ENCODE measurements at places on chromosomes 5 and 9.

DNA sequence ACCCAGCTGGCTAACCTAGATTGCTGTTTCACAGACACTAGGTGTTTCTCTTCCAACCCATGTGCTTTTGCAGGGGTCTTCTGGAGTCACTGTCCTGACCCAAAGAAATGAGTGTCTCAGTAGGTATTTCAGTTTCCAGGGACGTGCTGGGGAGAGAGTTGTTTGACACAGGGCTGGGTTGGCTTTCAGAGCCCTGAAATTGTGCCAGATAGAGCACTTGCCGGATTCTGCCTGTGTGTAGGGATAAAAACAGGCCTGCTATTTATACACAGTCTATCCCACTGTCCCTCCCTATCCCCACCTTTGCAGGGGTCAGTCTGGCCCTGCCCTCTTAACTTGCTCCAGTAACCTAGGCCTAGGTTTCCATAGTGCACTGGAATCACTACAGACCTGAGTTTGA is 957 bp upstream of the HBEGF start:
- no peak for DNase-seq

DNA sequence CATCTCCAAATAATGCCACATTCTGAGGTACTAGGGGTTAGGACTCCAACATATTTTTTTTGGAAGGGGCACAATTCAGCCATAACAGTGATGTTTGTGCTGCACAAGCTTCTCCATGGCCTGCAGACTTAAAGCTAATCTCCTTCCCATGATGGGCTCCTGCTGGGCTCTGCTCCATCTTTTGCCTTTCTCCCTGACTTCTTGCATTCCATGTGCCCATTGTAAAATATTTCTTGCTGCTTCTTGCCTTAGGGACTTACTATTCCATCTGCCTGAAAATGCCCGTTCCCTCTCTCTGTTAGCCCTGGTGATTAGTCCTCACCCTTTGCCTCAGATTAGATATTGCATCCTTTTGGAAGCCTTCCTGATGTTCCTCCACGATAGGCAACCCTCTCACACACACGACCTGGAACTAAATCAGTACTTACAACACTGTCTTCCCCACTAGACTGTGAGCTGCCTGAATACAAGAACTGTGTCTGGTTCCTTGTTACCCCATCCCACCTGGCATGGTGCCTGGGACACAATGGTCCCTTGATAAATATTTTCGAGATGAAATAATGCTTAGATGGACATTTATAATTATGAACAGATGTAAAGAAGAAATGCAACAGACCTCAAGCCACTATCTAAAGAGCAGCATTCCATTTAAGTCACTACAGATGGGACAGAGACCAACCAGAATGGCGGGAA is 33.5 kb downstream of the OR1J1 start:
- no peak for DNase-seq

DNA sequence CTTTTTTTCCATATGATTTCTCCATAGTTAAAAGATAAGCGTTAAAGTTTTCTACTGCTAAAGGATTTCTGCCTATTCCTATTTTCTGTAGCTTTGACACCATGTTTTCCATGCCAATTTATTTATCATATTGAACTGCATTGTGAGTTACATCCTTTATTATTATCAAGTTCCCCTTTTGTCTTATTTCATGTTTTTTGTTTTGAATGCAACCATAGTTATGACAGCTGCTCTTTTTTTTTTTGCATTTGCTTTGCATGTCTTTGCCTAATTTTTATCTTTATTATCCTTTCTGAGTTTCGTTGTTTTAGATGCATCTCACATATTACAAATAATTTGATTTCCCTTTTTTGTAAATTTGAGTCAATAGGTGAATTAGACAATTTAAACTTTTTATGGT is 161.5 kb downstream of the DEPDC1B start:
- DNase-seq = no peak

GRCh38 chr5:180575571-180575970 is 15.7 kb downstream of the SCGB3A1 start:
- no peak for DNase-seq

DNA sequence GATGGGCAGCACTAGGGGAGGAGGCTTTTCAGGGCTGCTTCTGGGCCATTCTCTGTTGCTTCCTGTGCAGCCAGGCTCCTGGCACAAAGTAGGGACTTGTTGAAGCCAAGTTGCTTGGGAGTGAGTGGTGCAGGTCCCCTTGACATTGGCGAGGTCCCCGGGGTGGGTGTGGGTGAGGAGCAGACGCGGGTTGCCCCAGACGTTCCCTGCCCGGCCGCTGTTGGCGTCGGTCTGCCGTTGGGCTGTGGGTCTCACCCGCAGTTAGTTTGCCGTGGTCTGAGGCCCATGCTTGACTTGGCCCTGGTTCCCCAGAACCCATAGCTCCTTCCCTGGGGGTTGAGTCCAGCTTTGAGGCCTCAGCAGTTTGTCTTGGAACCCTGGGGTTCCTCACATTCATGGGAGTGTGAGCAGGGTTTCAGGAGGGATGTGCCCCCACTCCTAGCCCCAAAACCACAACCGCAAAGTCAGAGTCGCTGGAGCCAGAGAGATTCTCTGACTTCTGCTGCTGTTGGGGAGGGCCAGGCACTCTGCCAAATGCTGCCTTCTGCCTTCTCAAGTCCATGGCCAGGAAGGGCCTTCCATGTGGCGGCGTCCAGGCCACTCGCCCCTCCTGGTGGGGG is 77.5 kb downstream of the RXRA start:
- DNase-seq = no peak

GRCh38 chr5:137617528-137618205 is 118.2 kb downstream of the KLHL3 start:
- no peak for DNase-seq

- DNase-seq = no peak
Measured at GRCh38 chr9:87427851-87428506, 69.7 kb upstream of the DAPK1 start.

DNA sequence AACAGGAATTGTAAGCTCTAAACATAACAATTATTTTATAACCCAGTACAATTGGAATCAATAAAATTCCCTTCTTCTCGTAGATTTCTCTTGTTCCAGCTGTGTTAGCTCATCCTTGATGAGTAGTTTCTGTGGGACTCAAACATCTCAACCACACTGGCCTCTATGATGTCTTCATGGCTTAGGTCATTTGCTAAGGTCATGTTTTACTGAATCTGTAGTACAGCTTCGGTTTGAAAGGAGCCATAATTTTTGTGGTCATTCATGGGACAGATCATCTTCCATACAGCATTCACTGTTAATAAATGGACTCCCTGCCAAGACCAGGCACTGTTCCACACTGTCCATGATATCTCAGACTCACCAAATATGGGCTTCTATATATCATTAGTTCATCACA is 369.0 kb upstream of the RFX3 start:
- DNase-seq = no peak

- no peak for DNase-seq
Measured at GRCh38 chr5:87347272-87347671, 65.5 kb downstream of the CCNH start.

- no peak for DNase-seq
Measured at GRCh38 chr5:44900273-44900954, 91.7 kb downstream of the MRPS30 start.

DNA sequence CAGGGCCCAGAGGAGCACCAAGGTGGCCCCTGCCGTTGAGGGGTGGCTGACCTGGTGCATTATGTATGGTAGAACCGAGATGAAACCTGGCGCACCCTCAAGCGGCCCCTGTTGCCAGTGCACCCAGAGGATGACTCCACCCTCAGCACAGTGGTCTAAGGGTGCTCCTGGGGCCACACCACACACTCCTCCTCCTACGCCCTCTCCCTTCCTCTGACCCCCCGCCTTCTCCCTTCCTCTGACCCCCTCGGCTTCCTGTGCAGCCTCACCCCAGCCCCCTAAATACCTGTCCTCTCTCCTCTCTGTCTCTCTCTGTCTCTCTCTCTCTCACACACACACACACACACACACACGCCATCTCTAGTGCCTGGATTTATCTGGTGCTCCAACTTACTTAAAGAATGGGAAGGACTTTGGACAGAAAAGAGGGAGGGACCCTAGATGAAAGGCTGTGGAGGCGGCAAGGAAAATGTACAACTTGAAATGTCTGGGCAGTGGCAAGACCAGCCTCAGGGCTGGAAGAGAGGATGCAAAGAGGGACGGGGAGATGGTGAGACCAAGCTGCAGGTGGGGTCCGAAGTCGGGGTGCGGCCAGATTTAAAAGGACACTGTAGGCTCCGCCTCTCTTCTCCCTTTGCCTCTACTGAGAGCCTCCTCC is 18.2 kb upstream of the SLC30A5 start:
- DNase-seq = no peak

GRCh38 chr5:75089137-75089536 is 36.8 kb upstream of the GCNT4 start:
- no peak for DNase-seq

DNA sequence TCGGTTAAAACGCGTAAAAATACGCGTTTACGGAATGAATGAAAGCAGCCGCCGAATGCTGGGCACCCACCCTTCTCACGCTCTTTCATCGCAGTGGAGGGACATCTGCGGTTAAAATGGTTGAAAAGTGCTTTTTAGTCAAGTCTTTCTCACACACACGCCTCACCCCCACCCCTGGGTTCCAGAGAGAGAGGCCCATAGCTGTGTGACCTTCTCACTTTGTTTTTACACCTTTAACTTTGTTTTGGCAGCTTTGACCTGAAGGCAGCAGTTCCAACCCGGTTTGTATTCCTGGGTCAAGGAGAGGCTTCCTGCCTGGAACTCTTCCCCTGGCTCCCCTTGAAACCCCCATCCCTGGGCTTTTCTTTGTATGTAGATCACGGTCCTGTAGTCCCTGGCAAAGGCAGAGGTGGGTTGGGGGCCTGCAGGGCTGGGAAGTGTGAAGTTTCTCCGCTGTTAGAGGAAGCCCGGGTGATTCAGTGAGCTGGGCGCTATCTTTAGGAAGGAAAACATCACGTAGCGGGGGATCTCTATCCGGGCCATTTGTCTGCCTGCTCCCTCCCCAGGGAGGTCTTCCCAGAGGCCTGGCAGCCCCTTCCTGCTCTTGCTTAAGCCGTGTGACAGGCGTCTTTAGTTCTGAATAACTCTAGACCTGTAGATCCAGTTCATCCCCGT is 29.6 kb downstream of the SPRY4 start:
- DNase-seq = peak; percentile 83

- no peak for DNase-seq
Measured at GRCh38 chr5:99686538-99686937, 757.7 kb upstream of the CHD1 start.

- DNase-seq = no peak
Measured at GRCh38 chr9:118957585-118957984, 411.6 kb downstream of the BRINP1 start.

DNA sequence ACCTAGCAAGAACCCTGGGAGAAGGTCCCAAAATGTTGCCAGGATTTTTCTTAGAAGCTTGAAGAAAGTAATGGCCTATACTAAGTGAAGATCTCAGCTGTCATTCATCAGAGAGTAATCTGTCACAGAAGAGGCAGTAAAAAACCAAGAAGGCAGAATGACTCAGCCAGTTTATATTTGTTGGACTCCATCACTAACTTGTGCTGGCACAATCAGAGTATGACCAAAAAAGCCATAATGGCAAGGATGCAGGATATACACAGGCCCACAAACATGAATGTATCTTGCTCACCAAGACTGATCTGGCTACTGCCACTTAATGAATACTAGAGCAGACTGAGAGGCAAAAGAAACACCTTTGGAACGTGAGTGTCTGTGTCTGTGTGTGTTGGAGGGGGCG is 104.0 kb upstream of the POU5F2 start:
- no peak for DNase-seq

- peak; percentile 51 for DNase-seq
Measured at GRCh38 chr5:138725153-138725817, 27.9 kb upstream of the CTNNA1 start.

DNA sequence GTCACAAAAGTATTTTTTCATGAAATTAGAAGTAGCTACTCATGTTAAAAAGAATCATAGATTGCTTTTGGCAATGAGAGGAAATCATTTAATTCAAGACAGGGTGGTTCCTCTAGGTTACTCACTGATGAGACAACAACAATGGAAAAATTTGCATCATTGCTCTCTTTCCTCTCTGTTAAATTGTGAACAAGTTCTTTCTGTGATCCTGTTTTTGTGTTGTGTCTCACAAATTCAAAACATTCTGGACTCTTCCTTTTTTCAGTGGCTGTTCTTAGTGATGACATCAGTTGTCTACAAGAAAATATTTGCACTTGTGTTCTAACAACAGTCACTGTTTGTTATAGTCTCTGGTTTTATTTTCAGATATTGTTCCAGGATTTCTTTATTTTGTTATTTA is 95.3 kb downstream of the XRCC4 start:
- DNase-seq = no peak

GRCh38 chr9:18077941-18078678 is 395.8 kb upstream of the ADAMTSL1 start:
- no peak for DNase-seq

GRCh38 chr5:135393691-135394090 is 5.3 kb downstream of the MACROH2A1 start:
- no peak for DNase-seq

GRCh38 chr5:132714456-132715307 is 22.7 kb downstream of the KIF3A start:
- DNase-seq = no peak

- DNase-seq = peak; percentile 53
Measured at GRCh38 chr5:171419688-171420430, 412 bp downstream of the FGF18 start.

DNA sequence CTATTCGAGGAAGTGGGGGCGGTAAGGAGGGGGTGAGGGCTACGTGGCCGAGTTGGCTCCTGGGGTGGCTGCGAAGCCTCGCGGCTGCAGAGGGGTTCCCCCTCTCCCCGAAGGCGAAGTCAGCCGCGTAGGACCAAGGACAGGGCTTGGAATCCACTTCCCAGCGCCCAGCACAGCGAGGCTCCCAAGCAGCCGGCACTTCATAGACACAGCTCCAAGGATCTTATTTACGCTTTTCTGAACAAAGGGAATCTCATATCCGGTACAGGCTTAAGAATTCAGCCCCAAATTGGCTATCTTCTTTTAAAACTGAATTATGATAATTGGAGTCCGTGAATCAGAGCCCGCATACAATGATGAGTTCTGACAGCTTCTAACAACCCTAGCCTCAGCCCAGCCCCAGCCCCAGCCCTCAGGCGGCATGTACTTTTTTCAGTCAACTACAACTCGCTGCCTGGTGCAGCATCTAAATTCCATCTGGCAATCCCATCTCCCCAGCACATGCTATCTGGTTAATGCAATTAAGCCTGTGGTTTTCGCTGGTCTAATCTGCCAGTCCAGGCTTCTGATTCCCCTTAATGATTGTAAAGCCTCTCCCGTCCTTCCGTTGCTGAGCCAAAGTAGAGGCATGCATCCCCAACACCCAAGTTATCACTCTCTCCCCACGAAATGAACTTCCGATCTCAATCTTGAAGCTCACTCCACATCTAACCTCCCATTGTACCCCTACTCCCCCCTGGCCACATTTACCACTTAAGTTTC is 1.0 kb downstream of the ELAVL2 start:
- DNase-seq = peak; percentile 53
